ENCODE measurements at places on chromosomes 1 and 21. TPM values are rescaled to one million over a fixed set of nuclear protein-coding genes. Genes with fewer than 3 reads are reported as not detected.

The GJA5 gene
- 26.9 TPM for polyA plus RNA-seq

The MYOC gene
- polyA plus RNA-seq, result 0.23 TPM

The PALMD gene
- polyA plus RNA-seq, result 2.6 TPM

The BNIPL gene
- polyA plus RNA-seq, result 1.6 TPM

The RGS1 gene
- 7.2 TPM for polyA plus RNA-seq

The IGSF3 gene
- polyA plus RNA-seq, result 27.4 TPM

The PIGC gene
- 49.5 TPM for polyA plus RNA-seq

Measured in renal cortex interstitium (tissue), 15 donors.